ENCODE measurements at places on chromosomes 6 and 20.
A peak's percentile ranks its signal among the peaks of the same experiment; 100 is the strongest.

DNA sequence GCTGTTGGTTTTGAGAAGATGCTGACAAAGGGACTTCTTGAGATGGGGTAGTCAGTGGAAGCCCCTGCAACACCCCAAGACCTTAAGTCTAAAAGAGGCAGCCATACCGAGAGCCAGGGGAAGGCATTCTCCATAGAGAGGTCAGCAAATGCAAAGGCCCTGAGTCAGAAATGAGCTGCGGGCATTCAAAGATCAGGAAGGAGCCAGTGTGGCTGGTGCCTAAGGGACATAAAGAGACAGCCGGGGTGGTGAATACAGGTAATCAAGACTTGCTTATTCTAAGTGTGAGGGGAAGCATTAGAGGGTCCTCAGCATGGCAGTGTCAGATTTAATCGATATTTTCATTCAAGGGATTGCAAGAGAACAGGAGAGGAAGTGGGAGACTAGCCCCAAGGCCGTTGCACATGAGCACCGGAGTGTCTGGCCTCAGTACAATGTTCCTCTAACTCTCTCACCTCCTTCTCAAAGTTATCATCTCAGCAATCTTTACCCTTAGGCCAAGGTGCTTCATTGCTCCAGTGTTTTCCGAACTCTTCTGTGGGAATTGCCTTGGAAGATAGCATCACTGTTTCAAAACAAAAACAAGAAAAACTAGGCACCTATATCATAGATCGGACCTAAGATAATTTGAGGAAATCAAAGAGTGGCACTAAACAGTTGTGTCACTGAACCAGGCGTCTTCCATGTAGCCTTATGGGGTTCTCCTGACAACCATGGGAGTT is 173.2 kb downstream of the DOK5 start:
- no peak overlapping the region for H3K4me3 ChIP-seq
- H3K27me3 ChIP-seq: peaks cover 7% of the 10 kb centered on the region
- no peak overlapping the region for H3K27ac ChIP-seq
- no peaks in the 10 kb centered on the region for H3K36me3 ChIP-seq
- DNase-seq: no peak

GRCh38 chr6:117677553-117678141 is 2.4 kb downstream of the NUS1 start:
- peaks cover 44% of the 10 kb centered on the region for H3K4me1 ChIP-seq
- peaks cover 19% of the 10 kb centered on the region for H3K36me3 ChIP-seq
- peak overlapping the region; percentile 97 for H3K4me3 ChIP-seq
- H3K27ac ChIP-seq: peak overlapping the region; percentile 60

- no peaks in the 10 kb centered on the region for H3K27me3 ChIP-seq
- DNase-seq: no peak
- no peaks in the 10 kb centered on the region for H3K36me3 ChIP-seq
- H3K4me1 ChIP-seq: peaks cover 86% of the 10 kb centered on the region
- peak overlapping the region; percentile 96 for H3K27ac ChIP-seq
These were observed 14.4 kb downstream of the NT5E start for GRCh38 chr6:85464260-85464644.

DNA sequence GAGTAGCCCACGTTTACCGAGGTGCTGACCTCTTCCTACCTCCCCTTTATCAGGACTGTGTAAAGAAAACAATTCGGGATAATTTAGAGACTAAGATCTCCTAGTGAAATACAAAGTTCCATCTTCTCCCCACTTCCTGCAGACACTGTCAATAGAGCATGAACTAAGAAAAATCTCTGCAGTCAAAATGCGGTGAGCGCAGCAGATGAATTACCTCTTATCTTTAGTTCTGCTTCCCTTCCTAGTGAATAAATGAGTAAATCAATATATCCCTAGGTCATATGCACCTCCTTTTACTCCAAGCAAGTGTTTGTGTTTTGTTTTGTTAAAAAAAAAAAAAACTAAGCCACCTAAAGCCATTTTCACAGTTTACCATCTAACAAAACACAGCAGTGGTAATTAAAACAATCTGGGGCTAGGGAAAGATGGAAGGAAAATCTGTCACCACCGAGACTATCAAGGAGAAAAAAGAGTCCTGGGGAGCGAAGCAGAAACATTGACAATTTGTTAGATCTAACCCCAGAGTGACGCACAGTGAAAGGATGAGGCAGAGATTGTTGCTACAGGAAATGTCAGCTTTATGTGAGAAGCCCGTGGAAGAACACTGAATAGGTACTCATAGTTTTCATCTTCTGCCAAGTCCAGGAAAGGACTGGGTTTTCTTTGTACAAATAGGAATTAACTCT is 159.4 kb upstream of the SPTLC3 start:
- H3K4me1 ChIP-seq: no peaks in the 10 kb centered on the region
- H3K27me3 ChIP-seq: peaks cover 3% of the 10 kb centered on the region
- H3K4me3 ChIP-seq: no peak overlapping the region
- no peak for DNase-seq
- H3K27ac ChIP-seq: no peak overlapping the region

DNA sequence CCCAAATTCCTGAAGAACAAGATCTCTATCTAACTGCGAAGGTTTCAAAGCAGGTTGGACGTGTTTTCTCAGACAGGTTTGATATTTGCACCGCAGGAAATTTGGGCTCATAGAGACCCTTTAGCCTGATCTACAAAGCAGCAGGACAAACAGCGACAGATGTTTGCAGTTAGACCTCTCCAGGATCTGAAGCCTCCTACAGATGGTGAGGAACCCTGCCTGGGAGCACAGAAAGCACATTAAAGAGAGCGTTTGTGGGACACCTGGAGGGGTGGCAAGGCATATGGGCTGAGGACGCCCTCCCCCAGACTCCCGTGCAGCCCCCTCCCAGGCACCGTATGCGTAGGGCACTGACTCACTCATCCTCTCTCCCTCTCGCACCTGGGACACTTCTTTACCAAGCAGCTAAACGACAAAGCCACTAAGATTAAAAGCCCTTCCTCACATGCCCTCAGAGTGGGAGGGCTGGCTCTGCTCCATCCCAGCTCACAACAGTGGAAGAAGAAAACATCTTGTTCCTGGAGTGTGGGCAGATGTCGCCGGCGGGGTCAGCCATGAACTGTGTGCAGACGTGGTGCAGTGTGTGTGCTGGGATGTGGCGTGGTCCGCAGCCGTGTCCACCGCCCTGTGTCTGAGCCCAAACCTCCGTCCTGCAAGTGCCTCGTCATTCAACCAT is 249.7 kb upstream of the AFDN start:
- no peaks in the 10 kb centered on the region for H3K4me1 ChIP-seq
- no peak overlapping the region for H3K4me3 ChIP-seq
- no peak overlapping the region for H3K27ac ChIP-seq

GRCh38 chr20:63217706-63218105 is 1.8 kb upstream of the YTHDF1 start:
- no peak for DNase-seq
- H3K27me3 ChIP-seq: peaks cover 2% of the 10 kb centered on the region
- peaks cover 5% of the 10 kb centered on the region for H3K36me3 ChIP-seq
- H3K4me1 ChIP-seq: peaks cover 31% of the 10 kb centered on the region
- no peak overlapping the region for H3K27ac ChIP-seq

GRCh38 chr6:145715426-145715825 is 19.9 kb downstream of the EPM2A start:
- no peak for DNase-seq
- peaks cover 10% of the 10 kb centered on the region for H3K4me1 ChIP-seq
- H3K27me3 ChIP-seq: no peaks in the 10 kb centered on the region
- H3K4me3 ChIP-seq: no peak overlapping the region
- H3K36me3 ChIP-seq: peaks cover 53% of the 10 kb centered on the region

DNA sequence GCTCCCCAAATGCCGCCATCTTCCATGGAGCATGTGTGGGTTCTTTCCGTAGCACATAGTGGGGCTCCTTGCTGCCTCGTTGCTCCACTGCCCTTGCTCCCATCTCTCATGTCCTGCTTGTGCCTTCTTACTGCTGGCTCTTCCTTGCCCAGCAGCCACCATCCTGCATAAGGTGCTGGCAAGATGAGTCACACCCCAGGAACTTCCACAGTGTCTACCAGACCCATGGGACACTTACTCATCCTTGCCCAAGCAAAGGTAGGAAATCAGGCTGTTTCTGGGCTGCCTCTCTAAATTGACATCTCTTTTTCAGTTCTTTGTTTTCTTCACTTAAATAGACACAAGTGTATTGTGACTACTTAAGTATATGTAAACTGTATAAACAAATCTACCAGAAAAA is 39.4 kb upstream of the RGS17 start:
- no peak overlapping the region for H3K4me3 ChIP-seq
- H3K27ac ChIP-seq: no peak overlapping the region
- peaks cover 15% of the 10 kb centered on the region for H3K27me3 ChIP-seq

GRCh38 chr20:8601542-8601912 is 467.4 kb upstream of the PLCB4 start:
- peaks cover 29% of the 10 kb centered on the region for H3K4me1 ChIP-seq
- no peaks in the 10 kb centered on the region for H3K27me3 ChIP-seq
- H3K4me3 ChIP-seq: no peak overlapping the region
- no peaks in the 10 kb centered on the region for H3K36me3 ChIP-seq
- DNase-seq: no peak

GRCh38 chr6:41872147-41872546 is 23.0 kb downstream of the USP49 start:
- DNase-seq: no peak
- no peak overlapping the region for H3K27ac ChIP-seq
- H3K36me3 ChIP-seq: no peaks in the 10 kb centered on the region
- no peaks in the 10 kb centered on the region for H3K27me3 ChIP-seq
- H3K4me1 ChIP-seq: no peaks in the 10 kb centered on the region

DNA sequence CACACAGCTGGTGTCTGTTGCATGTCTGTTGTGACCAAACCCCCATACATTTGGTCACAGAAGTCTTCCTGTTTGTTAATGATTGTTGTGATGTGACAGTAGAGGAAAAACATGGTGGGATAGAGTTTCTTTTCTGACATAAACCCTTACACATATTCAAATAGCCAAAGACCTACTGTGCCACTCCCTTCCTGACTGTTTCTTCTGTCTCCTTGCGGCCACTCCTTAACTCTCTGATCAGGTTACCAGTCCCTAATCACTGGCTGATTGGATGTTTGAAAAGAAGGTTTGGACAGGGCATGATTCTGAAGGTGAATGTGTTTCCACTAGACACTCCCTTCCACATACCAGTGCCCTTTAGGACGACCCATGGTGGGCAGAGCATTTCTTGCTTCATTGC is 101.2 kb downstream of the SCP2D1 start:
- no peaks in the 10 kb centered on the region for H3K36me3 ChIP-seq
- no peak for DNase-seq
- no peak overlapping the region for H3K27ac ChIP-seq

- no peaks in the 10 kb centered on the region for H3K36me3 ChIP-seq
- no peak for DNase-seq
- H3K27ac ChIP-seq: no peak overlapping the region
These were observed 4.5 kb downstream of the IGF2R start for GRCh38 chr6:159973406-159973805.

- no peaks in the 10 kb centered on the region for H3K27me3 ChIP-seq
- H3K27ac ChIP-seq: no peak overlapping the region
- no peak for DNase-seq
These were observed 6.2 kb downstream of the SEL1L2 start for GRCh38 chr20:13984211-13984610.

GRCh38 chr6:116447052-116447451 is 14.1 kb upstream of the CALHM6 start:
- peaks cover 4% of the 10 kb centered on the region for H3K27me3 ChIP-seq
- H3K4me1 ChIP-seq: peaks cover 2% of the 10 kb centered on the region
- no peaks in the 10 kb centered on the region for H3K36me3 ChIP-seq

DNA sequence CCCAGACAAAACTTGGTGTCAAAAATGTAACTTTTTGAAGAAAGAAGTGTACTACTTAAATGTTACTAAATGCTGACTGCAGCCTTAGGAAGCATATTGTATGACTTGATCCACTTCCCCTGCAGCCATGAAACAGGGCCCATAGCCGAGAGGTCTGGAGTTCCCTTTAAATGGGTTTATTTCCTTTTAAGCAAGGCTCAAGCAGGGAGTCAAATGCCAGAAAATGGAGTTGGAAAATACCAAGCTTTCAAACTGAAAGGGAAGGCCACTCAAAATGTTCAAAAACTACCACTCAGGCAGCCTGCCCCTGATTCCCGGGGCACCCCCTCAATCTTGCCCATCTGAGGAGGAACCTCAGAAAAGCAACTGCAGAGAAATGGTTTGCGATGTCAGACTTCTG is 43.3 kb downstream of the SLC22A23 start:
- H3K27ac ChIP-seq: no peak overlapping the region
- H3K4me3 ChIP-seq: no peak overlapping the region
- H3K36me3 ChIP-seq: peaks cover 5% of the 10 kb centered on the region

DNA sequence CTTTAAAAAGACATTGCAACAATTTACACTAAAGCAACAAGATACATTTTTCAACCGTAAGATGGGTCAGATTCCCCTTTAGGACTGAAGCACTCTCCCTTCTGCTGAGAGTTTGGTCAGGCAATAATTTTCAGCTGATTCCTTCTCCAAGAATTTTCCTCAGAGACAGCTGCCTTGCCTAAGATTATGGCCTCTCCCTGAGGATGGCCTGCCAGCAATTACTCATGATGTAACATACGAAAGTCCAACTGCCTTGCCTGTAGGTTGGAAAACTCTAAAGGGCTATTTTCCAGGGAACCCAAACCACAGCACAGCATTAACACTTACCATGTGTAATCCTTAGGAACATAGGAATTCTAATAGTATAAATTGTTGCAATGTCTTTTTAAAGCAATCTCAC is 229.1 kb upstream of the FLRT3 start:
- no peaks in the 10 kb centered on the region for H3K4me1 ChIP-seq
- H3K4me3 ChIP-seq: no peak overlapping the region
- no peaks in the 10 kb centered on the region for H3K36me3 ChIP-seq
- no peak overlapping the region for H3K27ac ChIP-seq
- DNase-seq: no peak

DNA sequence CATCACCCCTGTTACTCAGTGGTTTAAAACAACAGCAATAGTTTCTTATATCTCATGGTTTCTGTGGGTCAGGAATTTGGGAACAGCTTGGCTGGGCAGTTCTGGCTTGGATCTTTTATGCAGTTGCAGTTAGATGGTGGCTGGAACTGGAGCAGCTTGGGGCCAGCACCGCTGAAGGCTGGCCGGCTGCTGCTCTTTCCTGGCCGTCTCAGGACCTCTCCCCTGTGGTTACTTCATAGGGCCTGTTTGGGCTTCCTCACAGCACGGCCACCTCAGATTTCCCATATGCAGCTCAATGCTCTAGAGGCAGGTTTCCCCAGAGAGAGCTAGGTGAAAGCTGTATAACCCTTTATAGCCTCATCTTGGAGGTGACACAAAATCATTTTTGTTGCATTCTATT is 15.6 kb downstream of the PKIG start:
- H3K4me3 ChIP-seq: no peak overlapping the region
- peaks cover under 1% of the 10 kb centered on the region for H3K36me3 ChIP-seq
- peak overlapping the region; percentile 96 for H3K27ac ChIP-seq
- DNase-seq: no peak
- H3K27me3 ChIP-seq: no peaks in the 10 kb centered on the region

- H3K4me1 ChIP-seq: peaks cover 93% of the 10 kb centered on the region
- no peaks in the 10 kb centered on the region for H3K36me3 ChIP-seq
- no peaks in the 10 kb centered on the region for H3K27me3 ChIP-seq
These were observed 56.4 kb downstream of the RALY start for GRCh38 chr20:34049897-34050695.

- DNase-seq: no peak
- H3K27ac ChIP-seq: no peak overlapping the region
- no peaks in the 10 kb centered on the region for H3K4me1 ChIP-seq
- no peaks in the 10 kb centered on the region for H3K36me3 ChIP-seq
These were observed 297.1 kb downstream of the DHX35 start for GRCh38 chr20:39259010-39259803.

All from naive thymus-derived CD8-positive, alpha-beta T cell (primary cell).